CD4-positive, alpha-beta T cell (primary cell): ENCODE measurements at places on chromosomes 4 and X. TPM values are rescaled to one million over a fixed set of nuclear protein-coding genes. Genes with fewer than 3 reads are reported as not detected.

The GLOD5 gene
- total RNA-seq: not detected

The NDNF gene
- total RNA-seq: 0.25 TPM

The AADAT gene
- not detected for total RNA-seq

The AREG gene
- total RNA-seq: 57.9 TPM

The EDA2R gene
- total RNA-seq: 0.17 TPM

The AKAP14 gene
- not detected for total RNA-seq

The GLRA2 gene
- total RNA-seq: not detected

The GATA1 gene
- not detected for total RNA-seq

The SPIN2A gene
- 0.49 TPM for total RNA-seq

The ELMOD2 gene
- 14.9 TPM for total RNA-seq

The TMEM144 gene
- total RNA-seq: 0.45 TPM

The MTM1 gene
- 20.6 TPM for total RNA-seq

The SOX3 gene
- total RNA-seq: not detected

The PF4V1 gene
- total RNA-seq: not detected

- H3K27me3 ChIP-seq: no peaks in the 10 kb centered on the region
- no peak for DNase-seq
- no peaks in the 10 kb centered on the region for H3K36me3 ChIP-seq
- H3K4me1 ChIP-seq: no peaks in the 10 kb centered on the region
- no peak overlapping the region for H3K27ac ChIP-seq
Measured at GRCh38 chrX:15241301-15241700, 28.6 kb downstream of the ASB9 start.

DNA sequence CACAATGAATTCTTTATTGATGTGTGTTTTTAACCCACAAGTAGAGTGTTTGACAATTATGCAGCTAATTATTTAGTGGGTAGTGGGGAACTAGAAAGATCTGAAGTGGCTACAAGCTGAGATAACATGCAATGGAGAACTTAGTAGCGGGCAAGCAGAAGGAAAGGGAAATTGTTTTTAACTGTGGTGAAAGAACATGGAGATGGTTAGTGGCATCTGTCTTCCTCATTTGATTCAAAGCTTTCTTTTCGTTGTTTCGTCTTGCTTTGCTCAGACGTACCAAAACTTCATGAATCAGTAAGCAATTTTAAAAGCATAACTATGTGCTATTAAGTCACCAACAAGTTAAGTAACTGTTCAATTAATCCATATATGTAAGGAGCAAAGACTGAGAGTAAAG, 169.9 kb downstream of the BANK1 start:
- DNase-seq: no peak
- no peak overlapping the region for H3K4me3 ChIP-seq
- H3K4me1 ChIP-seq: no peaks in the 10 kb centered on the region
- no peaks in the 10 kb centered on the region for H3K27me3 ChIP-seq
- H3K27ac ChIP-seq: no peak overlapping the region

GRCh38 chr4:26503427-26503826, 13.1 kb upstream of the CCKAR start:
- no peaks in the 10 kb centered on the region for H3K36me3 ChIP-seq
- no peak for DNase-seq
- no peak overlapping the region for H3K4me3 ChIP-seq
- H3K4me1 ChIP-seq: no peaks in the 10 kb centered on the region
- no peak overlapping the region for H3K27ac ChIP-seq

DNA sequence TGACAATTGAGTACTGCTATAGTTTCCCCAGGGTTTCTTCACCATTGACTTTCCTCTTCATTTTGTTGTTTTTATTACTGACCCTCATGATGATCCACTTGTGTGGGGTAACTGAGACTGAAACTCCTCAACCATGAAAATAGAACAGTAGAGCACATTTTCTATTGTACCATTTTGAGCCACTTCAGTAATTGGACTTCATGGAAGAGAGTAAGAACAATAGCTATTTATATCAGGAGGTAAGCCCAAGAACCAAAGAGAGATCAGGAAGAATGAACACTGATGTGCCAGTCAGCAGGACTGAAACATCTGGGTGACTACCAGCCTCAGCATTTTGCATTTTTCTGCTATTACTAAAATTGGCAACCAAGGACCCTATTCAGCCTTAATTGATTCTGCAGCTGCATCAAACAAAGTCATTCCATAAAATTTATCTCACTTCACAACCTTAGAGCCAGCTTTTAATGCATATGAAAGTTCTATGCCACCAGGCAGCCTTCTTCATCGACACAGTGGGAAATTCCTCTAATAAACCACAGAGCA, 151.4 kb downstream of the BANK1 start:
- H3K27me3 ChIP-seq: no peaks in the 10 kb centered on the region
- no peaks in the 10 kb centered on the region for H3K36me3 ChIP-seq
- H3K27ac ChIP-seq: no peak overlapping the region
- no peak overlapping the region for H3K4me3 ChIP-seq

GRCh38 chr4:5810151-5810550, 82.7 kb downstream of the CRMP1 start:
- H3K36me3 ChIP-seq: no peaks in the 10 kb centered on the region
- H3K4me3 ChIP-seq: no peak overlapping the region
- H3K27ac ChIP-seq: no peak overlapping the region
- no peaks in the 10 kb centered on the region for H3K4me1 ChIP-seq
- H3K27me3 ChIP-seq: no peaks in the 10 kb centered on the region

DNA sequence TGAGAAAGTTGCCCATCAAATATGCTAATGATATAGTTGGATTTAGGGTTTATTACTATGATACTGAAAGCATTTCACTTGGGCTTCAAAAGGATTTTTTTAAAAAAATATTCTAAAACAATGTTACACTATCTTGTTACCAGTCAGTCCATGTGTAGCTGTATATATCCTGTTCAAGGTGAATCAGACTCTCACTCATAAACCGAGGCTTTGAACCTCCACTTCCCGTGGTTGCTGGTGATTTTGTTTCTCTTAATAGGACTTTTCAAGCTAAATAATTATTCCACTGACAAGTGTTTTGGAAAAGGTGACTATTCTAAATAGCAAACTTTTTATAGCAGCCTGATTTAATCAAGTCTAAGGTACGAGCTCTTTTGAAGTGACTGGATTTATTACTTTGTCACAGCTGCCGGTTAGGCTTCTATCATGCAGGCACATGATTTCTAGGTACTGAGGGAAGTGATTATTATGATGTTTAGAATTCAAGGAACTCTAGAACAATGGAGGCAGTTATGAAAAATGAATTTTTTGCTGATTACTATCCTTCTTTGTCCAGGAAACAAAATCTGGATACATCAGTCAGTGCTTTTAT, 287.7 kb downstream of the KCTD8 start:
- H3K27ac ChIP-seq: no peak overlapping the region
- no peaks in the 10 kb centered on the region for H3K4me1 ChIP-seq
- H3K36me3 ChIP-seq: no peaks in the 10 kb centered on the region
- H3K27me3 ChIP-seq: no peaks in the 10 kb centered on the region
- H3K4me3 ChIP-seq: no peak overlapping the region
- no peak for DNase-seq

DNA sequence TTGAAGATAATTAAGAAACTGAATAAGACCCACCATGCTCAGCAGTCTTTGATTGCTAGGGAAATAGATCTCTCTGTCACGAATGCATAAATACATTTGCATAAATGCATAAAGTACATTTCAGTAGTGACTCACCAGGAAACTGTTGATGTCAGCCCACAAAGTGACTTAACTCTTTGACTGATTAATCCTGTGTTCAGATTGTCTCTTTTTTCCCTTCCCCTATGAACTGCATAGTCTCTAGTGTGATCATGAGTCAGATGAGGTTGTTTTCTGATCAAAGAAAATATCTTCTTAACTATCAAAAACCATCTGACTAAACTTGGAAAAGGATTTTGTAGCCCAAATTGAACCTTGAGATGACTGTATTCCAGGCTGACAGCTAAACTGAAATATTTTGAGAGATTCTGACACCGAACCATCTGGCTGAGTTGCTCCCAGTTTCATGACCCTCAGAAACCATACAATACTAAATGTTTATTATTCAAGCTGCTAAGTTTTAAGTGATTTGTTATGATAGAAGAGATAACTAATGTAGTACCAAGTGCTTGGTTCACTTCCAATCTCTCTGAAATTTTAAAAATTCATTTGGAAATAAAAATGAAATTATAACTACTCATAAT, 1381.5 kb upstream of the AGA start:
- H3K27ac ChIP-seq: no peak overlapping the region
- no peaks in the 10 kb centered on the region for H3K4me1 ChIP-seq
- DNase-seq: no peak
- no peaks in the 10 kb centered on the region for H3K36me3 ChIP-seq
- no peaks in the 10 kb centered on the region for H3K27me3 ChIP-seq

DNA sequence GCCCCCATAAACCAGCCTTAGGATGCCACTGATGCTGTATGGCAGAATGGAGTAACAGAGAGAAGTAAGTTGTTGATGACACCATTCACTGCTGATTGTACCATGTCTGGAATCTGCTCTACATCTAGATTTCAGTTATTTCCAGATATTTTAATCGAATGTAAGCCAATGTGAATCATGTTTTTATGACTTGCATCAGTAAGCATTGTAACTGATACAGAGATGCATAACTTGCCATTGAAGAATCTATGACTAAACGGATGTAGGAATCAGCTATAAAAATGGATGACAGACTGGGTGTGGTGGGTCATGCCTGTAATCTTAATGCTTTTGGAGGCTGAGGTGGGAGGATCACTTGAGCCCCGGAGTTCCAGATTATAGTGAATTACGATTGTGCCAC, 161.0 kb upstream of the GATB start:
- H3K27me3 ChIP-seq: no peaks in the 10 kb centered on the region
- H3K27ac ChIP-seq: no peak overlapping the region
- no peak for DNase-seq
- H3K4me1 ChIP-seq: no peaks in the 10 kb centered on the region
- H3K36me3 ChIP-seq: no peaks in the 10 kb centered on the region
- H3K4me3 ChIP-seq: no peak overlapping the region

- no peaks in the 10 kb centered on the region for H3K27me3 ChIP-seq
- no peak for DNase-seq
- peaks cover 13% of the 10 kb centered on the region for H3K36me3 ChIP-seq
- no peak overlapping the region for H3K4me3 ChIP-seq
Measured at GRCh38 chrX:11109968-11110367, 1.2 kb upstream of the HCCS start.

GRCh38 chrX:31245714-31246113, 173.9 kb upstream of the FTHL17 start:
- H3K4me3 ChIP-seq: no peak overlapping the region
- H3K27ac ChIP-seq: no peak overlapping the region
- H3K36me3 ChIP-seq: no peaks in the 10 kb centered on the region
- DNase-seq: no peak
- no peaks in the 10 kb centered on the region for H3K4me1 ChIP-seq
- H3K27me3 ChIP-seq: no peaks in the 10 kb centered on the region

DNA sequence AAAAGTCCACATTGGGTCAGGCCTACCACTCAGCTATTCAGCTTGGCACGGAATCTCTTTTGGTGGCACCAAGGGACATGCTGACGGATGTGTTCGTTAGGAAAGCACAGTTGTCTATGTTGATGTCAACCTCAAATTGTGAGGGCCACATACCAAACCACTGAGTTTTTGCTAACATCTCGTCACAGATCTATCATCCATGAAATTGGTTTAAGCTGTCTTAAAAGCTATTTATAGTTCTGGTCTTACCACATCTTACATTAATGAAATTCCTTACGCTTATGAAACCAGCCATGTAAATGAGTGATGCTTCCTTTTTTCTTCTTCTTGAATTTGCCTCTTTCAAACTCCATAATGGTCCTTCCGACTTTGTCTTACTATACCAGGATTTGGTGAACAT, 101.5 kb downstream of the MGST2 start:
- no peak for DNase-seq
- H3K36me3 ChIP-seq: no peaks in the 10 kb centered on the region
- no peaks in the 10 kb centered on the region for H3K27me3 ChIP-seq
- H3K4me3 ChIP-seq: no peak overlapping the region
- no peaks in the 10 kb centered on the region for H3K4me1 ChIP-seq
- H3K27ac ChIP-seq: no peak overlapping the region

- no peak for DNase-seq
- no peak overlapping the region for H3K27ac ChIP-seq
- no peak overlapping the region for H3K4me3 ChIP-seq
- no peaks in the 10 kb centered on the region for H3K36me3 ChIP-seq
- H3K4me1 ChIP-seq: no peaks in the 10 kb centered on the region
- H3K27me3 ChIP-seq: no peaks in the 10 kb centered on the region
Measured at GRCh38 chr4:152715076-152715475, 35.3 kb upstream of the TMEM154 start.

DNA sequence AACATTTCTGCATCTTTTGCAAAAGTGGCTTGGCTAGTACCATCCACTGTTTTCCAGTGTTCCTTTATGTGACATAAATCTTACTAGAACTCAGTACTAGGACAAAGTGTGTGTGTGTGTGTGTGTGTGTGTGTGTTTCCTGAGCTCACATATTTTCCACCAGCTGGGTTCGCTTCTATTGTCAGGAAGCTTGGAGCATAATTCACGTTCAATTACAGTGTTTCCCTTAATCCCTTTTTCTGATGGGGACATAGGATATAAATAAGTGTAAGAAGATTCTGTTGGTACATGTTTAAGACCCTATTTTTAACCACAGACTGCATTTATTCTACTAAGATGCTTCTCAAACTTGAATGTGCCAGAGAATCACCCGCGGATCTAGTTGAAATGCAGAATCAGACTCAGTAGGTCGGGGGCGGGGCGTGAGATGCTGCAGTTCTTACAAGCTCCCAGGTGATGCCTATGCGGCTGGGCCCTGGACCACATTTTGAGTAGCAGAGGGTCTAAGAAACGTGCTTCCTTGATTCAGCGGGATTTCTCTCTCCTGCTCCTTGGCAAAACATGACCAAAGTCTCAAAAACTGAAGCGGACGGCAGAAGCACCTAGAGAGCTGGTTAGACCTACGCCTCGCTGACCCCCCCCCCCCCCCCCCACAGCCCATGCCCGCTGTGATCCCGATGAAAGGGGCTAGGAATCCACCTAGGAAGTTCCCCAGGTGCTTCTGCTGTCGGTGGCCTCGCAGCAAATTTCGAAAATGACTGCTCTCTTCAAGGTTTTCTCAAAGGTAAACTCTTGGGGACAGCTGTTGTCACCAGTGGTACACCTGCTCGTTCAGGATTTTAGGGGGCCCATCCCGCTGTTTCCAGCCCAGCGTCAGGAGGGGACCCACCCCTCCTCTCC, 797 bp downstream of the CD99L2 start:
- H3K4me1 ChIP-seq: peaks cover 12% of the 10 kb centered on the region
- H3K36me3 ChIP-seq: no peaks in the 10 kb centered on the region
- peak overlapping the region; percentile 61 for H3K4me3 ChIP-seq
- no peaks in the 10 kb centered on the region for H3K27me3 ChIP-seq
- DNase-seq: peak; percentile 40
- no peak overlapping the region for H3K27ac ChIP-seq

DNA sequence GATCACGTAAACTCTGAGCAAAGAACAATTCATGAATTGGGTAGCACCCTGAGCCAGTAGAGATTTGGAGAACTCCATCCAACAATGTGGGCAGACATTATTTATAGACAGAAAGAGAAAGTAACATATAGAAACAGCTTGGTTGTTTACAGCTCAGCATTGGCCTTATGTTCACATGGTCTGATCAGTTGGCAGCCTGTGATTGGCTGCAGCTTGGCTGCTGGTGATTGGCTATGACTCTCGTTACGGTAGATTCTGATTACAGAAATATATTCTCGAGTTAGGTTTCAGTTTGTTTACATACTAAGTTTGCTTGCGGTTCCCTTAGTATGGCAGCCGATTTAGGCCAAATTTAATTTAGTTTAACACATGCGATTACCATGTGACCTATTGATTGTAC, 663.4 kb downstream of the RAPGEF2 start:
- no peak for DNase-seq
- H3K27ac ChIP-seq: no peak overlapping the region
- H3K36me3 ChIP-seq: no peaks in the 10 kb centered on the region
- no peak overlapping the region for H3K4me3 ChIP-seq
- no peaks in the 10 kb centered on the region for H3K27me3 ChIP-seq

GRCh38 chr4:115361781-115362180, 248.4 kb upstream of the NDST4 start:
- H3K27ac ChIP-seq: no peak overlapping the region
- H3K4me3 ChIP-seq: no peak overlapping the region
- no peak for DNase-seq
- no peaks in the 10 kb centered on the region for H3K36me3 ChIP-seq
- H3K27me3 ChIP-seq: no peaks in the 10 kb centered on the region
